AG08395 (cell line): ENCODE measurements at places on chromosomes 12 and 14.

- no peak for DNase-seq
These were observed 26.1 kb upstream of the ETV6 start for GRCh38 chr12:11623382-11623781.

- no peak for DNase-seq
These were observed 376.8 kb downstream of the RGS6 start for GRCh38 chr14:72308967-72309485.

DNA sequence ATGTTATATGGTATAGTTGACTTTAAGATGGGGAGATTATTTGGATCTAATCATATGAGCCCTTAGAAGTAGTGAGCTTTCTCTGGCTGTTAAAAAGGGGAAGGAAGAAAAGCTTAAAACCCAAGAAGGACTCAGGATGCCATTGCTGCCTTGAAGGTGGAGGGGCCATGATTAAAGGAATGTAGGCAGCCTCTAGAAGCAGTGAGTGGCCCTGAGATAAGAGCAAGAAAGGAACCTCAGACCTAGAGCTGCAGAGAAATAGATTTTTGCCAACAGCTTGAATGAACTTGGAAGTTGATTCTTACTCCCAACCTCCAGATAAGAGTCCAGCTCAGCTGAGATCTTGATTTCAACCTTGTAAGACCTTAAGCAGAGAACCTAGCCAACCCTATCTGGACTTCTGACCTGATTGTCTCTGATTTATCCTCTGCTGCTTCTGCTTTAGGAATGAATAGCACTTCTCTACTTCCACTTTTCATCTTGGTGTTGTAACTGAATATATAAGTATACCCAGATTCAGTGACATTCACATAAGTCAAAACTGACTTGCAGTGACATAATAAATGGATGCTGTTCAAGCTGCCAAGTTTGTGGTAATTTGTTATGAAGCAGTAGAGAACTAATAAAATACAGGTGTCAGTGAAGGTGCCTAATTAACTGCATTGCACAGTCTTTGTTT, 33.5 kb downstream of the RAD51B start:
- DNase-seq = no peak

- no peak for DNase-seq
These were observed 2.9 kb upstream of the PFDN5 start for GRCh38 chr12:53292426-53292825.

DNA sequence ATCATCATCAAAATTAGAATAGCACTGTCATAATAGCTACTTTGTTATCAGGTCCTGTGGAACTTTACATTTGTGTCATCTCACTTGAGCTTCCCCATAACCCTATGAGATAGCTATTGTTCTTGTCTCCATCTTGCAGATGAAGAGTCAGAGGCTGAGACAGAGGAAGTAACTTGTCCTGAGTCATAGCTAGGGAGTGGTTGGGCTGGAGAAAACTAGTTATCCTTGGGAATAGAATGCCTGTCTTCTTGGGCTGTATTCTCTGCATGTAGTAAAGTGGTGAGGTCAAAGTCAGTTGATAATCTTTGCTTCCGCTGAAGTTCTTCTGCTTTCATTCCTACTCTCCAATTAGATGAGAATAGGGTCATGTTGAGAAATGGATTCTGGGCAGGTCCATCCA, 117.0 kb downstream of the SMOC1 start:
- DNase-seq = no peak

- no peak for DNase-seq
These were observed 80.6 kb upstream of the GTF2A1 start for GRCh38 chr14:81301371-81301770.

GRCh38 chr12:1890810-1891209, 27.6 kb downstream of the CACNA2D4 start:
- no peak for DNase-seq
